ENCODE measurements at places on chromosomes 7 and 10.

GRCh38 chr10:8912108-8912507, 857.6 kb downstream of the GATA3 start:
- no peak for DNase-seq

- DNase-seq, result no peak
Observed at GRCh38 chr7:148633761-148634160, 43.2 kb downstream of the C7orf33 start.

- DNase-seq, result no peak
Observed at GRCh38 chr10:88896994-88897853, 17.2 kb downstream of the STAMBPL1 start.

DNA sequence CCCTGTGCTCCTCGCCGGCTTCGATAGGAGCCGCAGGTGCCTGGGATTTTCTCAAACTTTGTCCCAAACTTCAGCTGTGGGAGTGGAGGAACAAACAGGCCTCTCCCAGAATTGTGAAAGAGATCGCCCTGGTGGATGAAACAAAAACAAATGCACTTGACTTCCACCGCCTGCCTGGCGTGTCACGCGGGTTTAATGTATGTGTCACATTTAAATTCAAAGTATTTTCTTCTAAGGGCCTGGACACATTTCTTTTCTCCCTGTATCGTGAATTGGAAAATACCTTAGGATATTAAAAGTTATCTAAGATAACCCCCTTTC, 694 bp upstream of the WASL start:
- DNase-seq, result no peak

- no peak for DNase-seq
Observed at GRCh38 chr10:21047096-21047495, 150.0 kb upstream of the NEBL start.

DNA sequence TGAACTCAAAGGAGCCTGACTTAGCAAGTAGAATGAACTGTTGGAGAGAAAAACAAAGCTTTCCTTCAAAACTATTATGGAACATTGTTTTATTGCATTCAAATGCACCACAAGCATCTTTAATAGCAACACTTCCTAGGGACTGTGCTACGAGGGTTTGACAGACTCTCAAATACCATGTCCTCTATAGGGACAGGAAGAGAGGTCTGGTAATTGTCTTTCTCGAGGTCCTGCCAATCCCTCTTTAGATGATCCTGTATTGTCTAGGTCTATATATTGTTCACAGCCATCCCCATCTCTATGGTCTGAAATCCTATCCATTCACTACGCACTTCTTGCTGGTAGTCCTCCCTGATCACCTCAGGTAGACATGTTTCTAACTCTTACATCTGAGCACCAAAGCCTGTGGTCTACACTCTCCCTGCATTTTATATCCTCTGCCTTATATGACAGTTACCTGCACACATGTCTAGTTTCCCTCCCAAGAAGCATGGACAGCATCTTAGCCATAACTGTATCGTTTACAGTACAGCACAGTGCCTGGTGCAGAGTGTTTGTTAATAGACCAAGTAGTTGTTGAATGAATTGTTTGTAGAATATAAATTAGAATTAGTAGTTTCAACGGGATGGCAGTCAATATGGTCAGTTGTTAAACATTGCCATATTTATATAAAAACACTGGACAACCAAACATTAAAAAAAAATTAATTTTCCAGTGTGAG, 21.7 kb upstream of the LRRC17 start:
- DNase-seq, result no peak

GRCh38 chr10:77197544-77197943, 440.1 kb downstream of the KCNMA1 start:
- no peak for DNase-seq
